ENCODE measurements at places on chromosomes 4 and X.

DNA sequence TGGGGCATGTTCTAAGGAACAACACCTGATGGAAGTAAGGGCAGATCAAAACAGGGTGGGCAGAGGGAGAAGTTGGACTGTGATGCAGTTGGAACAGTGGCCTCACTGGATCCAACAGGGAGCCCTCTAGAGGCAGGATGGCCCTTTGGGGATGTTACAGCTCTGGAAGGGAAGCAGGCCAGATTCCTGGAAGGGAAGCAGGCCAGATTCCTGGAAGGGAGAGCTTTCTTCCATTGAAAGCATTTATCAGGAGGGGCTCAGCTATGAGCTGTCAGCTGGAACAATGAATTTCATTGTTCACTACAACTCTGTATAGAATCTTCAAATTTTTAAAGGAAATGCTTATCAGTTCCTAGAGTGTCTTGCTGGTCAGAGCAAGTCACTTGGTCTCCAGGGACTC is 17.7 kb downstream of the IL15 start:
- no peak for DNase-seq

- no peak for DNase-seq
Measured at GRCh38 chr4:74174421-74174820, 16.5 kb downstream of the MTHFD2L start.

DNA sequence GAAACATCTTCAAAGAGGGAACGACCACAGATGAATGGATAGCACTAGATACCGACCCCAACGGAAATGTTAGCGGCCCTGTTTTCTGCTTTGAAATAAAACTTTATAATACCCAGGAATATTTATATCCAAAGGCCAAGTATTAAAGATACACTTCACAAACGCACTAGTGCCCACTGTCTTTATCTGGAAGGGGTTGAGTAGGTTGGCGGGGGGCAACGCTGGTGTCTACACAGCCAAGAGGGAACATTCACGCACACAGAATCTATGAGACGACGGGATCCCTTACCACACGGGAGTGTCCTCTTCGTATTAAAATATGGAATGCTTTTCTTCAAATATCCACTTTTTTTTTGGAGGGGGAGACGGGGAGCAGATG is 3.3 kb downstream of the HAND2 start:
- no peak for DNase-seq

DNA sequence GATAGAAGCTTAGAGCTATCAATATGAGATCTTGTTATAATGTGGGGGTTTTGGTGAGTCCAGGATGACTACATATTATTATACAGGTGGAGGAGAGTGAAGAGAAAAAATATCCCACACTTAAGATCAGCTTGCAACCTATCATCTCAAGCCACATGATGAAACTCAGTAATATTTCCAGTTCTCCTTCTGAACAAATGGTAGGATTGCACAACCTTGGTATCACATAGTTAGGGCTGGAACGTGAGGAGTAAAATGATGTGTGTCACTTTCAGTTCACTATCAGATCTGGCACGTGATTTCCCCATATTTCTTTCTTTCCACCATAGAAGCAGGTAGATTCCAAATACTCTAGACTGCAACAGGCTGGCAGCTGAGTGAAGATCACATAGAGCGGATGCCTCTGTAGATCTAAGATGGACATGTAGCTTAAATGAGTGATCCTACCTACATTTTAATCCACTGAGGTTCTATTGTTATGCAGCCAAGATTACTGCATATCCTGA is 150.6 kb upstream of the ANKRD50 start:
- peak; percentile 87 for DNase-seq

- DNase-seq = no peak
Measured at GRCh38 chr4:183284965-183285364, 35.1 kb downstream of the CLDN22 start.

DNA sequence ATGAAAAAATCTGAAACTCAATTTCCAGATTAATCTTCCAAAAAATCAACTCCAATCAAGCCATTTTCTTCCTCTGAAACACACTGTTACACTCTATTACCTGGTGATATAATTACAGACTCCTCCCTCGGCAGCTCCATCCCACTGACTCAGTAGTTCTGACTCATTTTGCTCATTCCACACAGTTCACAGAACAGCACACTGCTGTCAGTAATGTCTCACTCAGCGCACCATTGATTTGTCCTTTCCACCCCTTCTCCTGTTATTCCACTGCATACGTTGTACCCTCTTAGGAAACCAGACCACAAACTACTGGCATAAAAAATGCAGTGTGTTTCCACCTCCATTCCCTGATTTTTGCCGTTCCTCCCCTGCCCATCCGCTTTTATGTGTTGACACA is 212.7 kb downstream of the SLIT2 start:
- no peak for DNase-seq

DNA sequence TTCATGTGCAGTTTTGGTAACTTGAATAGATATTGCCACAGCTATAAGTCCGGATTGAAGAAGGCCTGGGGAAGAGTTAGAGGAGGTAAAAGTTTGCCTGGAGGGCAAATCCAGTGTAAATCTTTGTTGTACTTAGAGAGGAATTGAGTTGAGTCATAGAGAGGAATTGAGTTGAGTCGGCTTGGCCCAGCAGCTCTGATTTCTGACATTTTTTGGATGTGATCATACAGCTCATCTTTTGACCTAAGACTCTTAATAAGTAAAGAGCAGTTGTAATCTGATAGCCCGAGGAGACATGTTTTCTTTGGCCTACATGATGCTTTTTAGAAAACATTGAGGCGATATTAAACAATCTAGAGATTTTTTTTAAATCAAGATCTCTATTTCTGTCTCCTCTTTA is 3.9 kb downstream of the KIT start:
- no peak for DNase-seq

DNA sequence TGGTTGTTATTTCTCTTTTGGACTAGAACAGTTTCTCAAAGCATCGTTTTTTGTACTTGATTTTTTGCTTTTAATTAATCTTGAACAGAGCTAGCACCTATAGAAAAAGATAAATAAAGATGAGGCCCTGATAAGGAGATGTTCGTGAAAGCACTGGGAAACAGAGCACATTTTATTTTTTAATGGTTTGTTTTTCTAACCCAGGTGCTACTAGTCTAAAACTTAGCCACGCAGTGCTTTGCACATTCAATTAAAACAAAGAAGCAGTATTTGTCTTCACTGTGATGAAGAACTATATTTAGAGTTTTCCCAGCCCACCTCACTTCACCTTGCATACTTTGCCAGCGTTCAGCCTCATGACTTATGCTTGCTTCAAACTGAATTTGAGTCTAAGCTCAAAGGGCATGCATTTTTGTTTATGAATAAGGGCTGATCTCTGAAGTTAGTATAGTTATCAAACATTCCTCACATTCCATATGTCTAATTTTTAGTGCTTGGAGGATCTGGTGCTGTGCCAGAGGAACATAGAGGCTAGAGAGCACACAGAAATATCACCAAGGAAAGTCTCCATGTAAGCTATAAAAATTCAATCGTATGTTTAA is 76.7 kb downstream of the WWC2 start:
- no peak for DNase-seq

GRCh38 chrX:132433001-132433400 is 55.8 kb downstream of the MBNL3 start:
- no peak for DNase-seq

DNA sequence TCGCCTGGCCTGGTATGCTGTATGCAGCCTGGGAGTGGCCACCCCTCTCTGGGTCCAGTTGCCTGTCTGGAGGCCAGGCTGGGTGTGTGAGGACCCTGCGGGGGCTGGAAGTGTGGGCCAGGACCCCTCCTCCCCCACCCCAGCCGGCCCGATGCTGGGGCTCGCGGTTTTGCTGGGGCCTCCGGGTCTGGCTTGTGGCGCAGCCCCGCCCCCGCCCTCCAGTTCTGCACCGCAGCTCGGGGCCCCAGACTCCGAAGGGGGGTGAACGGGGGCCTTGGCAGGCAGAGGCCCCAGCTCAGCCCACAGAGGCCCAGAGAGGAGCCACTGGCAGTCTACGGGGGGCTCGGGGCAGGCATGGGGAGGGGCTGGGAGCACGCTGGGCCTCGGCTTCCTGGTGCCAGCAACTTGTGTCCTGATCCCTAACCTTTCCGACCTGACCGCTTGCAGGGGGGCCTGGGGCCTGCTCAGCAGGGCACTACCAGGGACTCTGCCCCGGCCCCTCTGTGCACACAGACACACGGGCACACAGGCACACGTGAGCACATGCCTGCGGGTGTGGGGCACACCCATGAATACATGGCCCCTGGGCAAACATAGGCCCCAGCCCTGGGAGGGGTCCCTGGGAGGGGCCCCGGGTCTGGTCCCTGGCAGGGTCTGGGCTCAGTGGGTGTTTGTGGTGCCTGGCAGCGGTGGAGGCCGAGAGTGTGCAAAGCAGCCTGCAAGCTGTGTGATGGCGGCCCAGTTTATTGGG is 21.4 kb upstream of the FGFR3 start:
- DNase-seq = peak; percentile 16

GRCh38 chr4:175412161-175412560 is 399.9 kb downstream of the GPM6A start:
- DNase-seq = no peak

DNA sequence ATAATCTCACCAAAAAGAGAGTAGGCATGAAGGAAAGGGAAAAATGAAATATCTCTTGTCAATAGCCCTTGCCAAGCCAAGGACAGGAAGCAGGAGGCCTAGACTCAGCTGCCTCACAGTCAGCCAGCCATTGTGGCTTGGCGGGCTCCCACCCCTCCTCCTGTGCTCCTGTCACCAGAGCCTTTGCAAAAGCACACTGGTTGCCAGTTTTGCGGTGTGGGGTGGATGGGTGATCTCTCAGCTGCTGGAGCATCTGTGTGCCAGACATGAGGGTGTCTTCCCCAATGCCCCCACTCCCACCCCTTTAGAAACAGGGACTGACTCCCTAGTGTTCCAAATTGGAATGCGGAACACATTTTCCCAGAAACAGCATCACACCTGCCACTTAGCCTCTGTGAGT is 26.1 kb downstream of the ARHGEF6 start:
- peak; percentile 55 for DNase-seq

DNA sequence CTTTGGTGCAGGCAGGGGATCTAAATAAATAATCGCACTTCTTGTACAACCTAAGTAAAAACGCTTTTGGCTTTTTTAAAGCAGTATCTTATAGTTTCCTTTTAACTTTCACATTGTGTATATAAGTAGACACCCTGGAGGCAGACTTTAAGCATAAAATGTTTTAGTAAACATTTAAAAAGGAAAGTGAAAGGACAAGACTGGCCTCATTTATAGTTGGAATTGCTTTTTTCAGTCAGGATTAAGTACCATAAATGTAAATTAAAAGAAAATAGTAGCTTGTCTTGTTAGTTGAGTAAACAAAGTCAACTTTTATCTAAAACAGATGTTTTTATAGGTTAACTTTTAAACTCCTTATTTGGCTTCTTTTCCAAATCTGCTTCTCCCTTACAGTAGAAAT is 39.7 kb downstream of the PTPN13 start:
- DNase-seq = no peak

DNA sequence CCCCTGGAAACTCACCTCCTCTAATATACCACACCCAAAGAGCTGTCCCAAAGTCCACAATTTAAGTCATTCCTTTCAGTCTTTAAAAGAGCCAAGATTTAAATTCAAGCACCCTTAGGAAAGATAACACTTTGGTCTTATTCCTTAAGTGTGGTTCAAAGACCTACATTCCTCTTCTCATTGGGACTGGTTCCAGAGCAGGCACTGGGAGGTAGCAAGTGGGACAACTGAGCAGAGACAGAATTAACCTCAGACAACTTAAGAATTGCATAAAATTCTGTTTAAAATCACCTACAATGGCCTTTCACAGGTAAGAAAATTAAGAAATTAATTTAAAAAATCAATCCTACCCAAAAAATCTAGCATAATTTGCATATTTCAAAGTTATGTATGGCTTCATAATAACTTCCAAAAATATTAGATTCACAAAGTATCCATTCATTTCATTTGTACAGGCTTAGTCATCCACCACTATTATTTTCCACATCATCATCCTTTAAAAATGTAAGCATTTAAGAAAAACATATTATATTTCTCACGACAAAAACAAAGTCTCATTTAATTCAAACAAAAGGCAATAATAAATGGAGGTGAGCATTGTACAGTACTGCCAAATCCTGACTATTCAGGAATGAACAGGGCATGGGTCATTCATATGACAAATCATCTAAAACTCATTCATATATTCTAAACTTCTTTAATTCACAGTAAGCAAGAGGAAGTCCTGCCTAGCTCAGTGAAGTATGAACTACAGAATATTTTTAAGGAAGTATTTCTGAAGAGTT is 13.6 kb downstream of the PRSS12 start:
- no peak for DNase-seq

DNA sequence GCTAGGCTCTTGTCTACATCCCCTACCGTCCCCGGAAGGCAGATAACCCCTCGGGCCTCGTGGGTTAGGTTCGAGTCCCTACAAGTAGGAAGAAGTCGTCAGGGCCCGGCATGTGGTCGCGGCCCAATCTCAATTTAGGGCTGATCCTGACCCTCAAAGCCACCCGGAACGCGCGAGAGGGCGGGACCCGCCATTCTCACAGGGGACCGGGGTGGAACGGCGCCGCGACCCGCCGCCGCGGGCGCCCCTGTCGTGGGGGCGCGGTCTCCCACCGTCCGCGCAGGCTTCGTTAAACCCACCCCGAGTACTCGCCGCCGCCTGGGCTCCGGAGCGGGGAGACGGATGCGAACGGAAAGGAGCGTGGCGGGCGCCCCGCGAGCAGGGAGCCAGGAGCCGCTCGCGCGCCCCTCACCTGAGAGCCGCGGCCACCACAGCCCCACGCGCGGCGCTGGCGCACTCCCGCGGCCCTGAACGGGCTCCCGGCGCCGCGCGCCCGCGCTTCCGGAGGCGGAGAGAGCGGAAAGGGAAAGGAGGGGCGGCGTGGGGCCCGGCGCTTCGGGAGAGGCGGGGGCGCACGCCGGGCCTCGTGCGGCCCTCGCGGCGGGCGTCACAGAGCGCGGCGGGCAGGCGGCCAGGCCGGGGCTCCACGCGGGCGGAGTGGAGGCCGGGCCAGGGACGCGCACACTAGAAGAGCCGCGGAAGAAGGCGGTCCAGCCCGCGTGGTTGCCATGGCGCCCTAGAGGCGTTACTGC is at the start of gene CFAP97:
Gene CFAP97, minus strand, starts transcription at position 515 of the 752 bp plus-strand sequence. CDS start 12,804 bp downstream, outside the sequence.
- peak; percentile 69 for DNase-seq

DNA sequence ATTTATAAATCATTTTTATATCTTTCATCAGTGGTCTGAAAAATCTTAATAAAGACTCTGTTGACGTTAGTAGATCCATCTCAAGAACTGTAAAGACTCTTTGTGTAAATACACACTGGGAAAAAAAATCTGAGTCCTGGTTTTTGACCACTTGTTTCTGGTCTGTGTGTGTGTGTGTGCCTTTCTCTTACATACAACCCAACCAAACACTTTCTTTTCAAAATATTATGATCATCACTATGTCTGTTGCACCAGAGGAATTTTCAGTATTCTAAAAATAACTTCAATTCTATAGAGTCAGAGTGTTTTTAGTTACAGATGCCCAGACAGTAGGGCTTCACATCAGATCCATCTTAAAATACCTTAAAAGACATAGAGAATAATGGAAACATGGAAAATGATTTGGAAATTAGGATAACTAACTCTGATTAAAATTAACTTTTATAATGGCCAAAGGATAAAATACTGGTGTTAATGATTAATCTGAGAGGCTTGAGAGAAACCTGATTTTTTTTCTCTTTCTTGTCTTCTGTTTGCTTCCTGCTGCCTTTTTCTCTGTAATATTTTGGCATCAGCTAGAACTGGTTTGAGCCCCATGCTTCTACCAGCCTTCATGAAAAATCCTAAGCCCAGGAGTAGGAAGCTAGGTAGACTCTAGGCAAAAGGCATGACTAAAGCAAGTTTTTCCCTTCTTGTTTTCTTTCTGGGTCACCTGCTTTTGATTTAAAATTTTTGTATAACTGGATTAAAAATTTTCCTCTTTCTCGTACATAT is 99.7 kb downstream of the ATXN3L start:
- no peak for DNase-seq

All from MV-4-11 (cell line).